ENCODE measurements at places on chromosomes 16 and 17. TPM values are rescaled to one million over a fixed set of nuclear protein-coding genes. Genes with fewer than 3 reads are reported as not detected.
A peak's percentile ranks its signal among the peaks of the same experiment; 100 is the strongest.

DNA sequence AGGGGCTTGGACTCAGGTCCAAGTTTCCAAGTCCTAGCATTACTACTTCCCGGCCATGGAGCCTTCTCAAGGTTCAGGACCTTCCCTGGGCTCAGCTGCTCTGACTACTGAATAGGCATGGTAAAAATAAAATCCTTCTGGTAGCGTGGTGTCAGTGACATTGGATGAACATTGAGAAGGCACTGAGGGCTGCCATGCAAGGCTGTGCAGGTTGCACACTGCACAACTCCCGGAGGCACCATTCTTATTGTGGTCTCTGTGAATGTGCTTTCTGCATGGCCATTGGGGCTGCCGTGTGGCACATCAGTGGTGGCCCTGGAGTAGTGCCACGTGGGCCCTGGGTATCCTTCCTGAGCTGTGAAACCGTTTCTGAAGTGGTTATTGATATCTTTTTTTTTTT, 250.2 kb upstream of the CIBAR2 start:
- H3K4me1 ChIP-seq = peaks cover 10% of the 10 kb centered on the region
- H3K36me3 ChIP-seq = peaks cover 4% of the 10 kb centered on the region
- no peak overlapping the region for H3K27ac ChIP-seq
- no peaks in the 10 kb centered on the region for H3K27me3 ChIP-seq
- no peak for DNase-seq

DNA sequence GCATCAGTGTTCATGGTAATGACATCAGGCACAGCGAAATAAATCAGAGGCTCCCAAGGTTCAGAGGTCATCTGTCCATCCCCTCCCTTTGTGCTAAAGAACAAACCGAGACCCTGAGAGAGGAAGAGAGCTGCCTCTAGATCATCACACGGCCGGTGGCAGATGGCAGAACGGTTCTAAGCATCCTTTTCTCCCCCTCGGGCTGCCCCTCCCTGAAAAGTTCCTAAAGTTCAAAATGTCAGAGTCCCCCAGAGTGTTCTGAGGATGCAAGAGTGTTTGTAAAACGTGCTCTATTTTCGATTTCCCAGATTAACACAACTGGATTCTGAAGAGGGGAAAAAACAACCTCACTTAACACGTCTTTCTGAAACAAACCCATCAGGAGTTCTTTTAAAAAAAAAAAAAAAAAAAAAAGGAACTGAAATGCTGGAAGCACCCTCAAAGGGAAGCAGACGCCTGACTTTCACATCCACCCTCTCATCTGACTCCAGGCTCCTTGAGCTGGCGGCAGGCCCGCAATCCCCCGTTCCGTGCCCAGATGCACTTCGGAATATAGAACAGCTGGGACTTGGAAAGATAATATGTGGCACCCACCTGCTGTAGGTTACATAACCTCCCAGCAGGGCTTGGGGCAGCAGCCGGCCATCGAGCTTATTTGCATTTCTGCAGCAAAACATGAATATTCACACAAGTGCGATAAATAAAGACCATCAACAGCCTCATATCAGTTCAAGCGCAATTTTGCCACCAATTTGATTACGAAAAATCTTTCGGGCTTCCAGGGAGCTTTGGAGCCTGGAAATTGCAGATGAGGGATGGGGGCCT, 115.5 kb upstream of the SMURF2 start:
- H3K4me3 ChIP-seq = no peak overlapping the region
- peaks cover 11% of the 10 kb centered on the region for H3K4me1 ChIP-seq
- H3K27ac ChIP-seq = no peak overlapping the region
- H3K36me3 ChIP-seq = peaks cover 7% of the 10 kb centered on the region

- H3K36me3 ChIP-seq = no peaks in the 10 kb centered on the region
- H3K27ac ChIP-seq = no peak overlapping the region
- H3K4me3 ChIP-seq = no peak overlapping the region
- peaks cover 3% of the 10 kb centered on the region for H3K27me3 ChIP-seq
- peaks cover 2% of the 10 kb centered on the region for H3K4me1 ChIP-seq
Measured at GRCh38 chr17:65750631-65751115, 189.2 kb upstream of the AXIN2 start.

The PSMD12 gene
- total RNA-seq = 17.9 TPM

DNA sequence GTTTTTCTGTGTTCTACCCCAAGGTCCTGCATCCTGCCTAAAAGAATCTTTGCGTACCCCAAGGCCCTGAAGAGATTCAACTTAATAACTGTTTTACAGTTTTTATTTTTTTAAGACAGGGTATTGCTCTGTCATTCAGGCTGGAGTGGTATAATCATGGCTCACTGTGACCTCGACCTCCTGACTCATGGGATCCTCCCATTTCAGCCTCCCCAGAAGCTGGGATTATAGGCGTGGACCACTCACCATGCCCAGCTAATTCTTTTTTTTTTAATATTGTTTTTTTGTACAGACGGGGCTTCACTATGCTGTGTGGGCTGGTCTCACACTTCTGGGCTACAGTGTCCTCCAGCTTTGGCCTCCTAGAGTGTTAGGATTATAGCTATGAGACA, 9.3 kb upstream of the FAAP100 start:
- H3K36me3 ChIP-seq = peaks cover 49% of the 10 kb centered on the region
- peak; percentile 63 for DNase-seq
- no peaks in the 10 kb centered on the region for H3K27me3 ChIP-seq
- H3K4me1 ChIP-seq = peaks cover 20% of the 10 kb centered on the region
- H3K4me3 ChIP-seq = no peak overlapping the region
- H3K27ac ChIP-seq = no peak overlapping the region

The NOTUM gene
- total RNA-seq = not detected

GRCh38 chr16:30914830-30915229, 8.5 kb upstream of the FBXL19 start:
- no peak for DNase-seq
- no peak overlapping the region for H3K27ac ChIP-seq
- H3K4me1 ChIP-seq = no peaks in the 10 kb centered on the region

- peaks cover 12% of the 10 kb centered on the region for H3K27me3 ChIP-seq
- H3K27ac ChIP-seq = no peak overlapping the region
- DNase-seq = no peak
Measured at GRCh38 chr16:27945233-27945973, 118.1 kb downstream of the GSG1L start.

The ENPP7 gene
- total RNA-seq = not detected

DNA sequence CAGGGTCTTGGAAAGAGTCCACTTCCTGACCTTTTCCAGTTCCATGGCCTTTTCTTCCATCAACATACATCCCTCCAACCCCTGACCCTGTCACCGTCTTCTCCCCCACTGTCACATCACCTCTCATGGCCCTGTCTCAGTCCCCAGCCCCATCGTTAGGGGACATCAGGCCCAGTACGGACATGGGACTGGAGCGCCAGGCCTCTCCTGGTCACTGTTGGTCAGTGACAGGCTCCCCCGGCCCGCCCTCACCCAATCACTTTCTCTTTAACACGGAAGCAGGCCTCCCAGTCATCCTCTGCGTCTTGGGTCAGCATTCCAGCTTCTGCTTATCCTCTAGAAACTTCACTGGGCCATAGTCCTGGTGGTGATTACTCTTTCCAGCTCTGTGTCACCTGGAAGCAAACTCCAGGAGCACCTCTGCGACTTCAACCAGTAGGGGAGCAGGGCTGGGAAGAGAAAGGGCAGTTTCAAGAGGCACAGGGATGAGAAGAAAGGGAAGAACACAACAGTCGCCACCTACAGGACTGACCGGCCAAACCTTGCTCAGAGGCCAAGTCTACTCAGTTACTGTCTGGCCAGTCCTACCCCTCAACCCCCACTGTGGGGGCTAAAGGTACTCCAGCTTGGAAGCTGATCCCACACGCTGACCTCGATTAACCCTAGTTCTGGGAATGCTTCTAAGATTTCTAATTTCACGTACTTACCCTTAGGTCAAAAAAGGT, 15.9 kb upstream of the ICAM2 start:
- H3K36me3 ChIP-seq = peaks cover 7% of the 10 kb centered on the region
- no peak for DNase-seq
- H3K27me3 ChIP-seq = no peaks in the 10 kb centered on the region
- H3K4me1 ChIP-seq = no peaks in the 10 kb centered on the region

GRCh38 chr17:49741009-49741691, 22.8 kb downstream of the FAM117A start:
- H3K36me3 ChIP-seq = no peaks in the 10 kb centered on the region
- H3K4me3 ChIP-seq = no peak overlapping the region
- peaks cover 10% of the 10 kb centered on the region for H3K27me3 ChIP-seq
- no peak overlapping the region for H3K27ac ChIP-seq

DNA sequence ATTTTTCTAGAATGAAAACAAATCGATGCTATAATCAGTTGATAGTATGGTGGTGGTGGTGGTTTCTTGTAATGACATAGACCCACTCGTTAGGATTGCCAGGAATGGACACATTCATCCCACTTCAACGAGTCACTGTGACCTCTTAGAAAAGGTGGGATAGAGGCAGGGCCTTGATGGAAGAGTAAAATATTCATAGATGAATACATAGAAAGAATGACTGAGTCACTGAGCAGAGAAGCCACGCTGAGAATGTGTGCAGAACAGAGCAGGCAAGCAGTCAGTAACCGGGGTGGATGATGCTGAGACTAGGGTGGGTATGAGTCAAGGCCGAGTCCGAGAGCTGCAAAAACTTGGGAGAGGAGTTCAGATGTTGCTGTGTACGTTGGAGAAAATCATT, 129.9 kb downstream of the PITPNC1 start:
- H3K4me1 ChIP-seq = no peaks in the 10 kb centered on the region
- no peak overlapping the region for H3K4me3 ChIP-seq
- H3K27me3 ChIP-seq = no peaks in the 10 kb centered on the region
- H3K27ac ChIP-seq = no peak overlapping the region
- no peaks in the 10 kb centered on the region for H3K36me3 ChIP-seq
- DNase-seq = peak; percentile 95

DNA sequence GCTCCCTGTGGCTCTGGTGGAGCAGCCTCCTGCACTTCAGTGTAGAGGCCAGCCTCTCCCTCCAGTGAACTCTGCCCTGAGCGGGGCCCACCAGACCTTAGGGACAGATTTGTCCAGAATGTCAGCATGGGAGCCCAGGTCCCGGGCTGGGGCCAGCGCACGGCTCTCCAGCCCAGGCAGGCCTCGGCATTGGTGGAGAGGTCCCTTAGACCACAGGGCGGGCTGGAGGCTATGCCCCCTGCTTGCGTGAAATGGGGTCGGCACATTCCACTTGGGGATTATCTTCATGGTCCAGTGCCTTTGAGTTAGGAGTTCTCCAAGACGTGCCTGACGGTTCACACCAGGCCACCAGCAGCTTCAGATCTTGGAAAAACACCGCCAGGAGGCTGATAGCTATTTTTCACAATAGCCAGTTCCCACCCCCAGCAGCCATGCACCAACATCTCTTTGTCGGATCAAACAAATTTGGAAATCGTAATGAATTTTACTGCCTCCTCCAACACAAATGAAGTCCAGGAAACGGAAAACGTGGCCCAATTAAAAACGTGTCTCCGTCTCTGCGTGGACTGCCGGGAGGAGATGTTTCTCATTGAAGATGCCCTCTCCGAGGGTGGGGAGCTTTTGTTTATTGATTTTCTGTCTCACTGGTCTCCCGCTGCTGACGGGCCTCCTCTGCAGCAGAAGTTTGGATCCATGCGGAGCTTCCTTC, 110.0 kb upstream of the CIBAR2 start:
- no peak overlapping the region for H3K4me3 ChIP-seq
- DNase-seq = no peak
- no peak overlapping the region for H3K27ac ChIP-seq
- no peaks in the 10 kb centered on the region for H3K27me3 ChIP-seq

The CACNG5 gene
- not detected for total RNA-seq

GRCh38 chr17:12992676-12993075, 25.2 kb downstream of the ELAC2 start:
- H3K36me3 ChIP-seq = peaks cover 66% of the 10 kb centered on the region
- DNase-seq = no peak
- no peak overlapping the region for H3K27ac ChIP-seq
- no peak overlapping the region for H3K4me3 ChIP-seq
- H3K27me3 ChIP-seq = no peaks in the 10 kb centered on the region

DNA sequence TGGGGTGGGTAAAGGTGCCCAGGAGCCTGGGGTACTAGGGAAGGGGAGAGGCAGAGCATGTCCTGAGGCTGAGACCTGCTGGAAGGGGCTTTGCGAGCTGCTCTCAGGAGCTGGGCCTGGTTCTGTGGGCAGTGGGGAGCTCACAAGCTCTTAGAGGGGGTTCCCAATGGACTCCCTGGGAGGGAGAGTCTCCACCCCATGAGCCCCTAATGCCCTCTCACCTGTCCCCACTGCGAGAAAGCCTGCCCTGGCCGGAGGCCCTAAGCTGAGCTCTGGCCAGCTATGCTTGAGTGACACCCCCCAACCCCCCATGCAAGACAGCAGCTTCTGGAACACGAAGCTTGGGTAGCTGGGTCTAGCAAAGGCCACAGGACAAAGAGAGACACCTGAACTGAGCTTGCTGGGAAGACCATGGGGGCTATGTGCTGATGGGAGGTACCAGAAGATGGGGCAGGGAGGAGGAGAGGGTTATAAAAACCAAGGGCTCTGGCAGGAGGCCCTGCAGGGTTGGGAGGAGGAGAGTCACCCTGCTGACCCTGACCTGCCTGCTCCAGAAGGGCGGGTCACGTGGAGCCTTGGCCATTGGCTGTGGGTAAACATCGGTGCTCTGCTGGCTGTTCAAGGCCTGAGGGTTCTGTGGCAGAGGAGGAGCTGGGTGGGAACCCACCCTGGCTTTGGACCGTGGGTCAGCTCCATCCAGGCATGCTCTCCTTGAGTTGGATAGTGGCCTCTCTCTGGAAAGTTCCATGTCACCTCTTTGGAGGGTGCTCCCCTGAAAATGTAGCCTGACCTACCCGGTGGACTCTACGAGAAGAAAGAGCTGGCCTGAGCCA, 106.7 kb downstream of the RAB11FIP4 start:
- H3K4me3 ChIP-seq = no peak overlapping the region
- H3K27ac ChIP-seq = no peak overlapping the region
- peaks cover 60% of the 10 kb centered on the region for H3K27me3 ChIP-seq
